ENCODE measurements at places on chromosomes 1 and 21.

GRCh38 chr1:76293831-76294230 is 219.3 kb downstream of the ST6GALNAC3 start:
- no peak for DNase-seq

DNA sequence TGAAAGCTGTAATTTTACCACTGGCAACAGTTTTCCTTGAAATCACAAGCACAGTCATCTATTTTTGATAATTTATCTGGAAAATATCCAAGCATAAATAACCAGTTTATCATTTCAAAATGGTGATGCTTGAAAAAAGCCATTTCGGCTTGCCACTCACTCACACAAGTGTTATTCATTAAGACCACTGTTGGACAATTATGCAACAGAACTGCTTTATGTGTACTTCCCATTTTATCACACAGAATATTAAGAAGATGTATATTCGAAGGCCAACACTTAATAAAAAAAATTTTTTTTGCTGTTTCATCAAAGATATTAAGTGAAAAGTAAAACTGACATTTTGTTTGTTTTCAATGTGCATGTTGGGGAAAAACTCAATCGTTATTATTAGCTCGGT is 62.3 kb downstream of the EIF4G3 start:
- no peak for DNase-seq

DNA sequence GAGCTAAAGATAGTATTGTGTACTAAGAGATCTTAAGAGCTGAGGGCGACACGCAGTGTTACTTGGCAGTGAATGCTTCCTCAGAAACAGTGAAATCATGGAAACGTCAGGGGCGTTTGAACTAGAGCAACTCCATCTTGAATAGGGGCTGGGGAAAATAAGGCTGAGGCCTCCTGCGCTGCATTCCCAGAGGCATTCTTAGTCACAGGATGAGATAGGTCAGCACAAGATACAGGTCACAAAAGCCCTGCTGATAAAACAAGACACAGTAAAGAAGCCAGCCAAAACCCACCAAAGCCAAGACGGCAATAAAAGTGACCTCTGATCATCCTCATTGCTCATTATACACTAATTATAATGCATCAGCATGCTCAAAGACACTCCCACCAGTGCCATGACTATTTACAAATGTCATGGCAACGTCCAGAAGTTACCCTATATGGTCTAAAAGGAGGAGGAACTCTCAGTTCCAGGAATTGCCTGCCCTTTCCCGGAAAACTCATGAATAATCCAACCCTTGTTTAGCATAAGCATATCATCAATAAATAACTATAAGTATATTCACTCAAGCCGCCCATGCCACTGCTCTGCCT is 37.5 kb upstream of the FMN2 start:
- no peak for DNase-seq

DNA sequence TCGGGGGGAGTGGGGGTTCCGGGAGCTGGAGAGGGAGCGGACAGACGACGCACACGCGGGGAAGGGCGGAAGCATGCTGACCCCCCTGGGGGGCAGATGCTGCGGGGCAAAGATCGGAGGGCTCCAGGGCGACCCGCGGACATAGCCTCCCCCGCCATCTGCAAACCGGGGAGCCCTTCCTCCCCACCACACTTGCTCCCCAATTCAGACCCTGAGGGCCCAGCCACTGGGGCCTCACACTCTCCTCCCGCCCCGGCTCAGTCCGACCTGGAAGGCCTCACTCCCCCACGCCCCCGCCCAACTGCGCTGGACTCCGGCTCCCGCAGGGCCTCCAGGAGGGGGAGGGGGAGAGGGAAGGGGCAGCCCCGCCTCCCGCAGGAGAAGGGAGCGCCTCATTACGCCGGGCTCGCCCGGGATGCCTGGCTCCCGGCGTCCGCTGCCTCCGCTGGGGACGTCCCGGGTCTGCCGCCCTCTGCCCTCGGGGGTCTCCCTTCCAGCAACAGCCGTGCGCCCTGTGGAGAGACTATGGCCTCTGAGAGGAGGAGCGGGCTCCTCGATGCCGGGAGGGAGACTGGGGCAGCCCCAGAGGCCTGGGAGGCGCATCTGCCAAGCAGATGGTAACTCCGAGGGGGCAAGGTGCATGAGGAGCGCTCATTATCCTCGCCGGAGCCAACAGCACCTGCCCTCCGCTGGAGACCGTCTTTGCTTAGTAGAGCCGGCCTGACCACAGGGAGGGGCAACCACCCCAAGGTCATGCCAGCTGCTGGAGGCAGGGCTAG is 636 bp upstream of the CAMK2N1 start:
- DNase-seq: no peak

- DNase-seq: no peak
These were observed 22.8 kb downstream of the PDIK1L start for GRCh38 chr1:26134466-26134865.

DNA sequence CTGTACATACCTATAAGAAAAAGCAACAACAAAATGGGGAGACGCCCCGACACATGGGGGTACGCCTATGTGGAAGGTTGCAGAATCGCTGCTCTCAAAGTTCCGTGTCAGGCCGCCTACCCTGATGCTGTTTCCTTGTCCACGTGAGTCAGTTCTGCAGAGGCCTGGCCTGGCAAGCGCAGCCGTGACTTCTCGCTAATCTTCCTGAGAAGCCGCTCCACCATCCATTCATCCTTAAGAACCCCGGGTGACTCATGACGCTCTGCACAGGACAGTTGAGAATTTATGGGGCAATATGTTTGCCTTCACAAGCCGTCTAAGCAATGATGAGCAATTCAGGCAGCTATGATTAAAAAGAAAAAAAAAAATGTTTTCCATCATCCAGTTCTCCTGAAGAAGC is 122.3 kb upstream of the TMPRSS2 start:
- DNase-seq: no peak

GRCh38 chr1:165632491-165632890 is 1.5 kb downstream of the MGST3 start:
- no peak for DNase-seq

GRCh38 chr1:109642626-109643025 is 13.3 kb upstream of the GSTM4 start:
- no peak for DNase-seq

DNA sequence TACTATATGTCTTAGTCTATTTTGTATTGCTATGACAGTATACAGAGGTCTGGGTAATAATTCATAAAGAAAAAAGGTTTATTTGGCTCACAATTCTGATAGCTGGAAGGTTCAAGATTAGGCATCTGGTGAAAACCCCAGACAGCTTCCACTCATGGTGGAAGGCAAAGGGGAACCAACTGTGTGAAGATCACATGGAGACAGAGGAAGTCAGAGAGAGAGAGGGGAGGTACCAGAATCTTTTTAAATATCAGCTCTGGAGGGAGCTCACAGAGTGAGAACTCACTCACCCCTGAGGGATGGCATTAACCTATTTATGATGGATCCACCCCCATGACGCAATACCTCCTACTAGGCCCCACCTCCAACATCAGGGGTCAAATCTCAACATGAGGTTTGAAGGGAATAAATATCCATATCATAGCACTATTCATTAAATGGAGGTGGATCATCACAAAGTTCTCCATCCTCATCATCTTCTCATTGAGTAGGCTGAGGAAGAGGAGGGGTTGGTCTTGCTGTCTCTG is 290.5 kb downstream of the DSCAM start:
- DNase-seq: no peak

GRCh38 chr1:198549866-198550265 is 9.4 kb upstream of the ATP6V1G3 start:
- DNase-seq: no peak

DNA sequence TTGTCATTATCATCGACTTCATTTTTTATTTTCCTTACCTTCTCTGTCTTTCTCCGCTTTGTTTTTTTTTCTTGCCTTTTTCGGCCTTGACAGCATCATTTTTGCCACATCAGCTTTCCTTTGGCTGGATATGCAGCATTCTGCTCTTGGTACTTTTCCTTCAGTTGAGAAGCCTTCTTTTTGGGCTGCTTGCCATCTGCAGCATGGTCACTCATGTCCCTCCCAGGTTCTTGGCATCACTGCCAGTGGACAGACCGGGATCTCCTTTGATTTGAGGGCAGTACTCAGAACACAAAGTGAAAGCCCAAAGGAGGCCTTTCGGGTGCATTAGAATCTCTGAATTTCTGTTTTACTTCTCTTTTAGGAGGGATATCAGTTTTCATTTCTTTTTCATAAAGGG is 3.7 kb upstream of the PARP1 start:
- DNase-seq: peak; percentile 21

DNA sequence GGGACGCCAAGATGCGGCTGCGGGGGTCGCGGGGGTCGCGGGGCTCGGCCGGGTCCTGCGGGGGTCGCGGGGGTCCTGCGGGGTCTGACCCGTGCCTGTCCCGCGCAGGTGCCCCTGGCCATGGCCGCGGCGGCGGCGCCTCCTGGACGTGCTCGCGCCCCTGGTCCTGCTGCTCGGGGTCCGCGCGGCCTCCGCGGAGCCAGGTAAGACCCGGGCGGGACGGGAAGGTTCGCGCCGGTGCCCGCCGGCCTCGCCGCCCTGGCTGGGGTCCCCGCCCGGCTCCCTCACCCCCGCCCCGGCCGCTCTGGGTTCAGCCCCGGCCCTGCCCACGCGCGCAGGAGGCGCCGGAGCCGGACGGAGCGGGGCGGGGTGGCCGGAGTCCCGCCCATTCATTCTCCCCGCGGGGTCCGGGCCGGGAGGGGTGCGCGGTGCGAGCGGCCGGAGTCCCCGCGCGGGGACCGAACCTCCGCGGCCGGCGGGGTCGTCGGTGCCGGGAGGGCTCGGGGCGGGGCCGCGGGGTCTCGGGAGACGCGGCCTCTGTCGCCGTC is 380 bp downstream of the COL18A1 start:
- DNase-seq: no peak

DNA sequence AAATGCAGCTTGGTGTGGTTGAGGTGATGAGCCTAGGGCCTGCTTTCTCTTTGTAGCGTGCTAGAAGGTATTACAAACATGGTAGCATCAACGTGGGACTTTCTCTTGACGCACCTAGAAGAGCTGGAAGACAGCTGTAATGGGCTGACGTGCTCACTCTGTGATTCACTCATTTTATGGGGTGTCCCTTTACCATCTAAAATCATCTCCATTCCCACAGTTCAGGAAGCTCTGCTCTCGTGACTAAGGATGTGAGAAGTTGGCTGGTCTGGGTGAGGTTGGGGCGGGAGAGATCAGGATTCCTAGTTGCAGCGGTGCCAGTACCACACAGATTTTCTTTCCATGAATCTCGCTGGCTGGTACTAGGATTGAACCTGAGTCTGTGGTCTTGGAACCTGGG is 4.2 kb downstream of the HTR6 start:
- no peak for DNase-seq

DNA sequence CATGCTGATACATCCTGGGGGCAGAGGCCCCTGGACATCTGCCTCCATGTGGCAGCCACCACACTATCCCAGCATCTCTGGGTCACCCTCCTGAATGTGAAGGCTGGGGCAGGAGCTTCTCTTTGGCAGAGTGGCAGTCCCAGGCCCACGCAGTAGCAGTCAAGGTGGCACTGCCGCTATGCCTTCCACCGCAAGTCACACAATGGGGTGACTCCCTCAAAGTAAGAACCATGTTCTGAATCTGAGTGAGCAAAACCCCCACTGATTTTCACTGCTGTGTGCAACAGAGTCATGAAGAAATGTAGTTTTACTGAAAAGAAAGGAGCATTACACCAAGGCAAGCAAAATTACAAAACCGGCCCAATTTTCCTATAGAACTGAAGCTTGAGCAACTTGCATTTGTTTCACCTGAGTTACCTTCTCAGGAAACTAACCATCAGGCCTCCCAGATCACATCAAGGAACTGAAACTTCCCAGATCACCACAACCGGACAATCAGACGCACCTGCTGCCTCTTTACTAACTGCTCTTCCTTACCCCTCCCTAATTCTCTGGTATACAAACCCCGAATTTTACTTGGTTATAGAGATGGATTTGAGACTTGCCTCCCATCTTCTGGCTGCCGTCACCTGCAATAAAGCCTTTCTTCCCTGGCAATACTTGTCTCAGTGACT is 102.6 kb downstream of the PCP4 start:
- DNase-seq: no peak

GRCh38 chr1:206685769-206686477 is 1.2 kb downstream of the MAPKAPK2 start:
- peak; percentile 79 for DNase-seq

GRCh38 chr1:147635342-147635741 is 35.0 kb downstream of the ACP6 start:
- DNase-seq: no peak

GRCh38 chr1:154987326-154987725 is 4.2 kb downstream of the FLAD1 start:
- DNase-seq: no peak

DNA sequence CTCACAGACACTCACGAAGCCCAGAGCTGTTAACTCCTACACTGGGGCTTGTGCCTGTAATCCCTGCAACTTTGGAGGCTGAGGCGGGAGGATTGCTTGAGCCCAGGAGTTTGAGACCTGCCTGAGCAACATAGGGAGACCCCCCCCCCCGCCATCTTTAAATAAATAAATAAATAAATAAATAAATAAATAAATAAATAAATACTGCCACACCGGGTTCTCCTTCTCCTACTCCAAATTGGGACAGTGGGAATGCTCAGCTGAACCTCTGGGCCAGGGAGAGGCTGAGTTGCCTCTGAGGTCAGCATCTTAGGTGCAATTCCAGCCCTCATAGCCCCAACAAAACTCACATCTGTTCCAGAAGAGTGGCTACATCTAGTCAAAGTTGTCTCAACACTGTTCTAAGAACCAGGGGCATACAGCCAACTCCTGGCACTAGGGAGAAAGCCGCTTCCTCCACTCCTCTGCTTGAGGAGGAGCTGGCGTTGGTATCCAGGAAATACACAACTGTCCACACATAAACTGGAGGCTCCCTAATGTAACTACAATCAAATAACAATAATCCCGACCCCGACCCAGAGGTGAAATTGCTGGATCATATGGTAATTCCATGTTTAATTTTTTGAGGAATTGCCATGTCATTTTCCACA is 27.0 kb downstream of the C1orf216 start:
- DNase-seq: no peak

DNA sequence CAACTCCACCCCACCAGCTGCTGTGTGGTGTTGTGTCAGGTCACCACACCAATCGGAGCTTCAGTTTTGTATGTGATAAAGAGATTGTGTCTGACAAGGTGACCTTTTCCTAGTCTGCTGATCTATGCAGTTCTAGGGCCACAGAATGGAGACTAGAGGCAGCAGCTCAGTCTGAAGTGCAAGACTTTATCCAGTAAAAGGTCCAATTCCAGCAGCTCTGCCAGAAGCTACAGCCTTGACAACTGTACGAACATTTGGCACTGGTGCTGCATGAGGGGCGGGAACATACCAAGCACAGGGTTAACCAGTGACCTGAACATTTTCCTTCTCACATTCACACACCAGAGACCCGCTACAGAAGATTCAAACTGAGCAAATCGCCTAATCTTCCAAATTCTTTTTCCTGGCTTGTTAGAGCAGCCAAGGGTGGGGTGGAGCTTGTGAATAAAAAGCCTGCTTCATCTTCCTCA is 9.3 kb downstream of the FMO1 start:
- no peak for DNase-seq

DNA sequence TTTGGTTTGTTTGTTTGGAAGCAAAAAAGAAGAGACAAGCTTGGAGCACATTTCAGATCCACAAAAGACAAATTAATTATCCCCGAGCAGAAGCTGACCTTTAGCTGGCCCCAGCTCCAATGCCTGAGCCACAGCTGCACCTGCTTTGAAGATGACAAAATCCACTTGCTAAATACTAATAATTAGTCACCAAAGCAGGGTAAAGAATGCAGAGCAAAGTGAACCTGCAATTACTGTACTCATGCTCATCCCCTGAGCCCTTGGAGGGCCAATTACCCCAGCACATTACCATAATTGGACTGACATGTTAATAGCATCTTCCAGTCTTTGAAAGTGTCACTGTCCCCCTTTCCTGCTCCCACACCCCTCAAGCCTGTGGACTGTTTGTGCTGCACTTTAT is 38.2 kb upstream of the KCND3 start:
- no peak for DNase-seq

- DNase-seq: no peak
These were observed at the start of gene RSPO1 for GRCh38 chr1:37634244-37634991. TSS of gene RSPO1 (minus strand) at chr1:37634892. CDS start at chr1:37629661, 5,231 bp downstream.

Data from activated effector memory CD4-positive, alpha-beta T cell treated with anti-CD3 and anti-CD28 coated beads, Interleukin-2, amount 50 U/mL, for 16 hours (primary cell).